Activated CD8-positive, alpha-beta memory T cell treated with anti-CD3 and anti-CD28 coated beads for 24 hours (primary cell): ENCODE measurements at places on chromosomes 5 and 9.

DNA sequence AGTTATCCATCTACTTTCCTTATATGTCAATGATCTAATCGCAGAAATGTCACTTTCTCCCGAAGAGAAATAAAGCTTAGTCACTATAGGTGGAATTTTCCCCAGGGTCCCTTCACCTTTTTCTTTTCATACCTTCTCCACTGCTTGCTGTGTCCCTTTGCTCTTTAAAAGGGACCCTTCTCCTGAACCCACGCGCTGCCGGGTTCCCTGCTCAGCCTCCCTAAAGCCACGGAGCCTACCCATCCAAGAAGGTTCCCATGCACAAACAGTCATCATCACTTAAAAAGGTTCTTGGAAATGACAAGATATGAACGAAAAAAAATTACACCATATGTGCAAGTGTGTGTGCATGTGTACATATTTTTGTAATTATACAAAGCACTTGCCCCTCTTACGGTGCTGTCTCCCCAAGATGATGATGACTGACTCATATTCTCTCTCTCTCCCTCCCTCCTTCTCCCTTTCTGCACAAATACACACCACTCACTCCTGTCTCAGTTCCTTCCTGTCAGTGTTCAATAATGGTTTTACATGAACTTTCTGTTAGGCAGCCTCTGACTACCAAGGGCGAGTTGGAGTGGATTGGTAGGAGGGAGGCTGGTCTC is 1.5 kb upstream of the PTPRD start:
- no peak for DNase-seq

DNA sequence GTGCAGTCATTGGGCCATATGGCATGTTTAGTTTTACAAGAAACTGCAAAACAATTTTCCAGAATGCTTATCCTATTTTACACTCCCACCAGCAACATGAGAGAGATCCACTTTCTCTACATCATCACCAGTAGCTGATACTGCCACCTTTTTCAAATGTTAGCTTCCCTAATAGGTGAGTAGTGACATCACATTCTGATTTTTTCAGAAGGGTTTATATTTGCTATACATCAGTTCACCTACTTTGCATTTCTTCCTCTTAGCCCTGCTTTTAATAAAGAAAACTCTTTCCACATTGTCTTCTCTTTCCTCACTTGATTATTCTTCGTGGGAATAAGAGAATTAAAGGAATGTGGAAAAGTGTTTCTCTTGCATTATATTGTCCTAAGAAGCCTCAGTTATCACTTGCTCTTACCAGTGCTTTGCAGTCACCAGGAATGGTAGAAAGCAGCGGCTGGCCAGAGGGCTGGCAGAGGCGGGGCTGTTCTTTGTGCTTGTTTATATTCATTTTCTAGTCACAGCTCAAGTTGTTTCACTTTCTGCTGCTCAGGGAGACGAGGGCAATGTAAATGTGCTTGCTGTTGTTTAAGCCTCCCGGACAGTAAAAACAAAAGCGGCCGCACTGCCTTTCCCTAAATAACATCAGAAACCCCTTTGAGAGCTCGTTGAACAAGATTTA is 164.8 kb downstream of the HSD17B3 start:
- no peak for DNase-seq

GRCh38 chr5:59328709-59329296 is 564.7 kb downstream of the PDE4D start:
- DNase-seq: no peak

DNA sequence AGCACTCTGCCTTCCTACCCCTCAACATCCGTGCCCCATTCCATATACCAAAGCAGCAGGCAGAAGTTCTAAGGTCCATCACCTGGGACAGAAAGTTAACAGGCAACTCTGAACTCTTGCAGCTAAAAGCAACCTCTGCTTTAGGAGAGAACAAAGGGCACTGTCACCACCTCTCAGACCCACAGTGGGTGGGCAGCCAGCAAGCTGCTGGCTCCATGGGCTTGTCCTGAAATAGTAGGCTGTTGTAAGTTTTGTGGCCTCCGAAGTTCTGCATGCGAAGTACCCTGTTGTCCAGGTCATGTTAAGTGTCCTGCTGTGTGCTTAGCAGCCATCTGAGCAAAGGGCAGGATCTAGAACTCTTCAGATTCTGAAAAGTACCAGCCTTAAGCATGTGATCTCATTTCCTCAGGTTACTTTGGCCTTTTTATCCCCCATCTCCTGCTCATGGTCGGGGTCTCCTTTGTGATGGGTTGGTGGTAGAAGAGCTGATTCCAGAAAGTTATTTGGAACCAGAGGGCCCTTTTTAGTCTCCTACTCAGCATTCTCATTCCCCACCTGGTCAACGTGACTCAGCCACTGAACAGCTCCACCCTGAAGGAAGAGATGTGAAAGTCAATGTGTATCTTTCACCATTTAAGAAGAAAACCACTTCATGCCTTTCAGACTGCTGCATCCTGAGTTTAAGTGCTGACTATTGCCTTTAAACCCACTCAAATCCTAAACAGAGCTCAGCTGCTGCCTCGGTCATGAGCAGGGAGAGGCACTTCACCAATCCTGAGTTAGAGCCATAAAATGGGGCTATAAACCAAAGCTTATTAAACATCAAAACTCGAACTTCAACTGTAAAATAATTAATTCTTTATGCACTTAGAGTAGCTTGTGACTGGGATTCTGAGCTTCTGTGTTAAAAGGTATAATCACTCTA is 121.4 kb downstream of the DPYSL3 start:
- no peak for DNase-seq

DNA sequence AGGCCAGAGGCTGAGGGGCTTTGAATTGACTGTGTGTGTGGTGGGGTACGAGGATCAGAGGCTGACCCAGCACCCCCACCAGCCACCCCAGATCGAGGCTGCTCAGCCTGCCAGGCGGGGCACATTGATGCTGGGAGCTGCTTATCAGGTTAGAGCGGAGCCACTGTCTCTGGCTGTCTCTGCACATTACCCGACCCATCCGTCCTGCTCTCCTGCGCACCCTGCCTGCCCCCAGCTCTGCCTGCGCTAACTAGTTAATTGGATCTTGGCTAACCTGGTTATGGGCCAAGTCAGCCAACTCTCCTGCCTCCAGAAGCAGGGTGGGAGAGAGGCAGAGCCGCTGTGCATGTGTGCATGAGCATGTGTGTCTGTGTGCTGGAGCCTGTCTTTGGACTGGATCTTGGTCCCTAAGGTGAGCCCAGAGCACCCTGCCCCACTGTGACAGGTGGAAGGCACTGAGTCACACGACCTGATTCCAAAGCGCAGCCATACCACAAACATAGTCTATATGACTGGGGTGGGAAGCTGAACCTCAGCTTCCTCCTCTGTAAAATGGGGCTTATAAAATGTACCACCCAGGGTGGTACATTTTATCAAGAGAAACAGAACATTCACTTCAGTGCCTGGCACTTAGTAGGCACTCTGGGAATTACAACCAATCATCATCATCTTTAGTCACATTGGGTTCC is 39.7 kb downstream of the PCDH1 start:
- no peak for DNase-seq

DNA sequence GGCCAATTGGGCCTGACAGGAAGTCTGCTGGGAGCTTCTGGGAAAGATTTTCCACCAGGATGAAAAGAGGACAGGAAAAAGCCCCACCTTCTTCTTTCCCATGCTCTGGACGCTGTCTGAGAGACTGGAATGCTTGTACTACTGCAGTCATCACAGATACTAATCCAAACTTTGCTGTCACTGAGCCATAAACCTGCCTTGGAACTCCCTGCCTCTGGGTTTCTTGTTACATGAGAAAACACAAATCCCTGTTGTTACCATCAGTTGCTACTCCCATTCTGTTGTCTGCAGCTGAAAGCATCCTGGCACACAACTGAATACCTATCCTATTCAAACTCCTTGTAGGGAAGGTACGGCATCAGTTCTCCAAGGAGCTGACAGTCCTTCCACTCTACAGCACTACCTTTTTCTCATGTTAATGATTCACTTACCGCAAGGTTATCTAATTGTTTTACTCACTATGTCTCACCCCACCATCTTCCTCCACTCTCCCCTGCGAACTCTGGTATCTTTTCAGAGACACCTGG is 167.5 kb downstream of the CDK5RAP2 start:
- DNase-seq: no peak

DNA sequence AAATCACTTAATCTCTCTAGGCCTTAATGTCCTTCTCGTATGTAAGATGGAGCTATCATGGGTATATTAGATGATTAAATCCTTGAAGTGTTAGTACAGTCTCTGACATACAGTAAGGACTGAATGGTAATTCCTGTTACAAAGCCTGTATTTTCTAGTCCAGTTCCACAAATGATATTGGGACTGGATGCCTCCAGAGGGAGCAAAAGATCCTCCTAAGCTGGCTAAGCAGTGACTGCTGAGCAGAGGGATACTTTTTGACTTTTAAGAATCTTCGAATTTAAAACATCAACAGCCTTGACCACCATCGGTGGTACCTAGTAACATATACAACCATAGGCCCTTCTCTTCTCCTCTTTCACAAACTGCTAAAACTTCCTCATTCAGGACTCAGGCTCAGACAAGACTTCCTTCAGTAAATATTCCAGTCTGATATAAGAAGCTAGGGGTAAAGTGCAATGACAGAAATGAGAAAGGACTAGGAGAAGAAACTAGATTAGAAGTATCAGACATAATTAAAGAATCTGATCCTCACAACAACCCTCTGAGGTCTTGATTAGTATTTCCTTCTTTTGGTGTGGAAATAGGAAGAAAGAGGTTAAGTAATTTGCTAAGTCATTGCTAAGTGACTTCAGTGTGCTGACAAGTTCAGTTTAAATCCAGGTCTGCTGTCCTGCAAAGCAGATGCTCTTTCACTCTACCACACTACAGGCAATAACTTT is 13.9 kb downstream of the PTAR1 start:
- DNase-seq: no peak

GRCh38 chr9:121780177-121781040 is 129.0 kb downstream of the DAB2IP start:
- no peak for DNase-seq

- DNase-seq: no peak
Measured at GRCh38 chr5:124544366-124545055, 201.9 kb downstream of the ZNF608 start.

- peak; percentile 26 for DNase-seq
Measured at GRCh38 chr5:132758451-132758850, 11.2 kb downstream of the CCNI2 start.

DNA sequence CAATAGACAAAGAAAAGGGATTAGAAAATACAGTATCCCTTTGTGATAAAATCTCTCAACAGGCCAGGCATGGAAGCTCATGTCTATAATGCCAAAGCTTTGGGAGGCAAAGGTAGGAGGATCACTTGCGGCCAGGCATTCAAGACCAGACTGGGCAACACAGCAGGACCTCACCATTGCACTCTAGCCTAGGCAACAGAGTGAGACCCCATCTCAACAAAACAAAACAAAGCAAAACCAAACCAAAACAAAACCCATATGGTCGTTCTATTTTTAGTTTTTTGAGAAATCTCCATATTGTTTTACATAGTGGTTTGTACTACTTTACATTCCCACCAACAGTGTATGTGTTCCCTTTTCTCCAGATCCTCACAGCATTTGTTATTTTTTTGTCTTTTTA is 193.0 kb downstream of the KIAA0825 start:
- DNase-seq: no peak

DNA sequence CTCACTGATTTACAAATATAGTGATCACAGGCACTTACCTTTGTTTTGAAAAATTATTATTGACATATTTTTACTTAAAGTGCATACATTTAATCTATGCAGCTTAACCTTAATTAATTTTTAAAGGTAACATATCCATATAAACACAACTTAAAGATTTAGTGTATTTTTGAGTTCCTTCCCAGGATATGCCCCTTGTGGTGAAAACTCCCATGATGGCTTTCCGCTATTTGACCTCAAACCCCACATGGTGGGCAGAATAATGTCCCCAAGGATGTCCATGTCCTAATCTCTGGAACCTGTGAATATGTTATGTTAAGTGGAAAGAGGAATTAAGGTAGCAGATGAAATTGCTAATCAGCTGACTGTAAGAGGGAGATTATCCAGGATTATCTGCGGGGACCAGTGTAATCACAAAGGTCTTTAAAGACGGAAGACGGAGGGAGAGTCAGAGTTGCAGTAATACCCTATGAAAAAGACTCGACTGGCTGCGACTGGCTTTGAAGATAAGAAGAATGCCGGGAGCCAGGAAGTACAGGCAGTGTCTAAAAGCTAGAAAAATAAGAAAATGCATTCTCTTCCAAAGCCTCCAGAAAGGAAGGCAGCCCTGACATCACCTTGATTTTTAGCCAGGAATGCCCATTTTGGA is 193.9 kb downstream of the ICE1 start:
- no peak for DNase-seq

DNA sequence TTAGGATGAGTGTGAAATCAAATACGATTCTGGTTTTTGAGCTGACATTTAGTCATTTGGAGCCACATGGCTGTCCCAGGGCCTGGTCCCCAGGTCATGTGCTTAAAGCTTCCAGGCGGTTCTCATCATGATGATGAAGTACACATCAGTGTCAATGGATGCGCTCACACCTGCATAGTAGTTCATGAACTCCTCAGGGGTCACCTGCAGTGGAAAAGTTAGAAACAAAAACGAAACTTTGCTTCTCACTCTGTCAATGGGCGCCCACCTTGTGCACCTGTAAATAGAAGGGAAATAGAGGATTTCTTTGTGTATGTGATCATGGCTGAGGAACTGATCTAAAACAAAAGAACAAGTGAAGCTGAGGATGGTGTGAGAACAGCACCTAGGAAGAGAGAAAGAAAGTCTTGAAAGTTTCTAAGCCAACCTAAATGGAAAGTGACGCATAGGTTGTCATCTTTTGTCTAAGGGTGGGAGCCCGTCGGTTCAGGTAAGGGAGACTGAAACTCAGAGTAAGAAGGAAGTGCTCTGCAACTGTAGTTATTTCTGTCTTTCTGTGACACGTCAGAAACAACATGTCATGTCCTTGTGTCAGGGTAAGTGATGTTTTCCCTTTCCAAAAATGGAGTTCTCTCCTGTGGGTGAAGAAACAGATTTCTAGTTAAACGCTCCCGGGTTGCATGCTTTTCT is 33.8 kb downstream of the CAPSL start:
- no peak for DNase-seq

- DNase-seq: no peak
Measured at GRCh38 chr5:135680713-135681112, 101.9 kb upstream of the CXCL14 start.

DNA sequence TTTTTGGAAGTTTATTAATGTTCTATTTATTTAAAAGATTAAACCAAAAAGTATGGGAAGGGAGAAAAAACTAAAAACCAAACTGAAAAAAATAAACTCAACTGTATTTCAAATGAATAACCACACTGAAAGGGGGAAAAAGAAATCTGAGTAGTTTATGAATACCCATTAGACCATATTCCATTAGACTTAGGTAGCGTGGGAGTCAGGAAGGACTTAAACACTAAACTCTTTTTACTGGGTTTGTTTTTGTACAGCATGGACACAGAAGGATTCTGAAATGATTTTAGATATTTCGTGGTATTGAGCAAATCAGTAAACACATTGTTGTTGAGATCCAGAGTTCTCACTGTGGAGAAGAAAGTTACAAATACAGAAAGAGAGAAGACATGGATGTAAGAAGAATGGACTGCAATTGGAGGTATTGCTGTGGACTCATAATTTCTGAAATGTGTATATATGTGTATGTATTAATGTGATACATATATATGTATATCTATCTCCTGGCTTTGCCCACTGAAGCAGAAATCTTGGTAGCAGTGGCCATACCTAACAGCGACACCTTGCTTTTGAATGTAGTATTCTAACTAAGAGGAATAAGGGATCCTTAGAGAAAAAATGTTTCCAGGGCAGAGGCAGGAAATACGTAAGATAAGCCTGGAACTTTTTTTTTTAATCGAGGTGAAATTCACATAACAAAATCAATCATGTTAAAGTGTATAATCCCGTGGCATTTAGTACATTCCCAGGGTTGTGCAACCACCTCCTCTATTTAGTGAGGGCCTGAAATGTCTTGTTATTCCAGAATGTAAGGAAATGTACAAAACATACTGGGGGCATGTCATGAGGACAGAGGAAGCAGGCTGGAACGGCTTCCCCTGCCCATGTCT is 228.8 kb downstream of the SMARCA2 start:
- no peak for DNase-seq
